ENCODE measurements at places on chromosomes 1 and 21.

DNA sequence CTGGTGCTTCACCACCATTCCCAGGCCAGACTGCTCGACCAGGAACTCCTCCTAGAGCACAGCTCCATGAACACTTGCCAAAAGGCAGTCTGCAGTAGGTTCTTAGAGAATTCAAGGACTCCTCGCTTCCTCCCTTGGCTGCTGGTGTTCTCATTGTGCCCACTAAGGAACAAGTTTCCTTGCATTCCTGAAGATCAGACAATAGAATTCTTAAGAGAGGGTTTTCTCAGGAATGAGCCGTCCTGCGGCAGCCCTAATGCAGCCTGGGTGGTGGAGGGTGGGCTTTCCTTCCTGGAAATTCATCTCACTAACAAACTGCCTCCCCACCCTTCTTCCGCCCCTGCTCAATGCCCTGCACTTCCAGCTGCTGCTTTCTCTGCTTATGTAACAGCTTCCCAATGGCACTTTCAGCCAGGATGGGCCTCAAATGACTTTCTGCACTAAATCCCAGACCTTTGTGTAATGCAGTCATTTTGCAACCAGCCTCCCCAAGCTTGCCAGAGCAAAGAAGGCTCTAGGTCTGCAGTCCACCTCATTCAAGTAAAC is 287.9 kb downstream of the PLPP3 start:
- no peak for DNase-seq

- no peak for DNase-seq
Observed at GRCh38 chr21:32842146-32842545, 70.6 kb upstream of the PAXBP1 start.

- DNase-seq, result no peak
Observed at GRCh38 chr1:164020391-164020790, 538.6 kb upstream of the PBX1 start.

GRCh38 chr1:201085902-201086735 is 26.1 kb downstream of the CACNA1S start:
- peak; percentile 58 for DNase-seq
